ENCODE measurements at places on chromosomes 3 and 15.

- no peak for DNase-seq
Measured at GRCh38 chr3:64586952-64587351, 100.8 kb downstream of the ADAMTS9 start.

DNA sequence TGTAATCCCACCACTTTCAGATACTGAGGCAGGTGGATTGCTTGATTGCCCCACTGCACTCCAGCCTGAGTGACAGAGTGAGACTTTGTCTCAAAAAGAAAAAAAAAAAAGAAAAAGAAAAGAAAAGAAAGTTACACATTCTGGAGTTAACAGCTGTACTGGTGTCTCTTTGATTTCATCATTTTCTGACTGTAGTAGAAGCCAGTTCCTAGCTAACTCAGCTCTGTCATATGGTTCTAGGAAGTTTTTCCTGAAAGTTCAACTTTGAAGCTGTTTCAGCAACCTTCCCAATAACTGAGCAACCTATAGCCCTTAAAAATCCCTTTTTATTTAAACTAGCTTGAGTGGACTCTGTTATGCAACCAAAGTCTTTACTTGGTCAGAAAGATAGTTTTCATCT, 104.6 kb upstream of the STRIT1 start:
- no peak for DNase-seq

GRCh38 chr3:195238081-195238571, 32.8 kb downstream of the XXYLT1 start:
- no peak for DNase-seq

- no peak for DNase-seq
Measured at GRCh38 chr15:83887961-83888360, 234.0 kb downstream of the ADAMTSL3 start.

- DNase-seq: peak; percentile 83
Measured at GRCh38 chr3:72347819-72348319, 500.4 kb downstream of the SHQ1 start.

DNA sequence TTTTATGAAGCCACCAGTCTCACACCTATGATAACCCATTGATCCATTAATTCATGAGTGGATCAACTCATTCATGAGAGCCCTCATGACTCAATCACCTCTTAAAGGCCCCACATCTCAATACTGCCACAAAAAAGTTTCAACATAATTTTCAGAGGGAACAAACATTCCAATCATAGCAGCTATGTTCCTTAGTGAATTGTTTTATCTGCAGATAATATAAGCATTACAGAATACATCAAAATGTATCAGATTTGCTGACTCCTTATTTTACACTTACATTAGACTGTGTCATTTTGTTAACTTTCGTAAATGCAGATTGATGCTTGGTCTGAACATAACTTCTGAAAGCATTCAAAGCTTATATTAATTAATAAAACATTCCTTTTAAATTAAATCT, 155.3 kb upstream of the MBNL1 start:
- DNase-seq: no peak

- DNase-seq: no peak
Measured at GRCh38 chr15:34889476-34889875, 80.1 kb downstream of the AQR start.

GRCh38 chr3:78791753-78792152, 976.0 kb downstream of the ROBO1 start:
- no peak for DNase-seq
